ENCODE measurements at places on chromosomes 4 and X. TPM values are rescaled to one million over a fixed set of nuclear protein-coding genes. Genes with fewer than 3 reads are reported as not detected.

- no peak for DNase-seq
Observed at GRCh38 chrX:39605183-39605582, 492.6 kb downstream of the BCOR start.

The ASMTL gene
- total RNA-seq, result 19.9 TPM

DNA sequence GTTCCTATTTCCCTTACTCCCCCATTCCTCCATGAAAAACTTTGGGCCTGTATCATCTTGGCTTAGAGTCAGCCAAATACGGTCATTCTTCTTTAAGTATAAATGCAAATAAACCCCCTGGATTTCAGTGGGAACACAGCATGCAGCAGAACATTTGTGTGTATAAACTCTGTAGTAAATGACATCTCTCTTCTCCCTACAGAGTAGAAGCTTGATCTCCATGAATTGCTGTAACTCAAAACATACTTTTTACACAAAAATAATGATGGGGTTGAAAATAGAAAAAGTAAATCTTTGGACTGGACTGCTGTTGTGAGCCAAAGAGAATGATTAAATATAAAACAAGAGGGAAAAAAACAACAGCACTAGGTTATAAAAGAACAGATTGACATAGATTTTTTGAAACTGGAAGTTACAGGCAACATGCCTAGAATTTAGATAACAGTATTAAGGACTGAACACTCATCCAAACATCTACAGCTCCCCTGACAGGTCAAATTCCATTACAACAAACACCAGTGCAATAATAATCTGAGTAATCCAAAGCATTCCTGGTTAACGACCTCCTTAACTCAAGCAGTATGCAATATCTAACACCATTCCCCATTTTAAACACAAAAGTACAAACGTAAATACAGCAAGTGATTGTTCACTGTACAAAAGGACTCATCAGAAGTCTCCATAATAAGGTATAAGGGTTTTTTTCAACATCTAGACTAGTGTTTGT is 30.7 kb downstream of the TSPAN5 start:
- DNase-seq, result no peak

DNA sequence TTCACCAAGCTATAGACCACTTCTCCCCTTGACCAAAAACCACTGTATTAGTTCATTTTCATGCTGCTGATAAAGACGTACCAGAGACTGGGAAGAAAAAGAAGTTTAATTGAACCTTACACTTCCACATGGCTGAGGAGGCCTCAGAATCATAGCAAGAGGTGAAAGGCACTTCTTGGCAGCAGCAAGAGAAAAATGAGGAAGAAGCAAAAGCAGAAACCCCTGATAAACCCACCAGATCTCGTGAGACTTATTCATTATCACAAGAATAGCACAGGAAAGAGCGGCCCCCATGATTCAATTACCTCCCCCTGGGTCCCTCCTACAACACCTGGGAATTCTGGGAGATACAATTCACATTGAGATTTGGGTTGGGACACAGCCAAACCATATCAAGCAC is 97.8 kb downstream of the DOCK11 start:
- no peak for DNase-seq

DNA sequence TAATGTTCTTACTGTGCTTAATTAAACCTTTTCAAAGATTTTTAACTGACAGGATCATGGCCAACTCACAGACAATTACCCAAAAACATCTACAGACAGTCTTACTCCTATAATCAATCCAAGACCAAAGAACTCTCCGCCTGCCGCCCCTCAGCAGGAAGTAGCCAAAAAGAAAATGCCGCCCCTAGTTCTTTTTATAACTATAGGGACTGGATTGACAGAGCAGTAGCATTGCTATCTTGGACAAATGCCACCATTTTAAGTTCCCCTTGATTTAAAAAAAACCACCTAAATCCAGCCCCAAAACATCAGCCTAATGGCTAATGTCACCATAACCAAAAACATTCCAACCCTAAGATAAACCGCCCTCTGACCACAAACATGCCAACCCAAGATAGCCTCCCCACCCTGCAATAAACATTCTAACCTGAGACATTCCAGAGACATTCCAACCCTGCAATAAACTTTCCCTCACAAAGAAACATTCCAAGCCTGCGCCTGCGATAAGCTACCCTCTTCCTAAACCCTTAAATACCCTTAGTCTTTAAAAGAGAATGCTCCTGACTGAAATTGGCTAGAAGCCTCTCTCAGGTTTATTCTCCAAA is 77.0 kb downstream of the COQ2 start:
- no peak for DNase-seq

The SNCA gene
- 1.4 TPM for total RNA-seq

The TCEAL1 gene
- 10.2 TPM for total RNA-seq

DNA sequence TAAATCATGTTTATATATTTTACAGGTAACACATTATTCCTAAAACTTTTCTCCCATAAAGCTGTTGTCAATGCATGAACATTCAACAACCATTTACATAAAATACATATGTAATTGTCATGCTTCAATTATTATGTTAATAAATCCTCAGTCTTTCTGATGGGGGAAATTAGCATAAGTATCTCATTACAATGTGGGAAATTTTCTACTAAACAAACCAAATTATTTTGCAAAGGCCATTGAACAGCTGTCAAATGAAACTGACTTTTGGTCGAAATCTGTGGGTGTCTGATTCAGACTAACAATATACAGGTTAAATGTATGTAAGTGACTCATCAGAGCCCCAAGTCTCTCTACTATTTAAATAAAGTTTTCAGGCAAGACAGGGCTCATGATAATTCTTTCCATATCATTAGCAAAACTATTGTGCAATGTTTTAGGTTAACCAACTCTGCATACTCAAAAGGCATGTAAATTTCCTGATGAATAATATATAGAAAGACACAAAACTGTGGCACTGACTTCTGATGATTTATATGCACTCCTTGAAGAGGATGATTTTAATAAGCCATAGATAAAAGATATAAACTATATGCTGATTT is 795.3 kb upstream of the AADAT start:
- no peak for DNase-seq

- DNase-seq, result no peak
Observed at GRCh38 chrX:71998836-71999509, 88.3 kb downstream of the NHSL2 start.

The TIGD4 gene
- total RNA-seq, result 0.17 TPM

DNA sequence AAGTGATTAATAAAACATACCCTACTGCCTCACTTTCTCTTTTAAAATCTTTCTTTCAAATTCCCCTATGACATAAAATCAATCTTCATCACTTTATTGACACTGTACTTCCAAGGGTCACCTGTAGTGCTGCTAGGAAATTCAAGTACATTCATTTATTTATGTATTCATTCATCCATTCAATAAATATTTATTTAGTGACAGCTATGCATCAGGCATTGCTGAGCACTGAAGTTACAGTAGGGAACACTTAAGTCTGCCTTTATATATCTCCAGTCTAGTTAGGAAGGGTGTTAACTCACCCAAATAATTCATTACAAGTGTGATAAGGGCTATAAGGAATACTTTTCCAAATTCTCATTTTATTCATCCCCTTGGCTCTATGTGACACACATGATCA is 2.3 kb downstream of the SYTL5 start:
- no peak for DNase-seq

- no peak for DNase-seq
Observed at GRCh38 chr4:128682942-128683666, 126.4 kb upstream of the JADE1 start.

The ARSH gene
- not detected for total RNA-seq

The WDR44 gene
- 13.8 TPM for total RNA-seq

GRCh38 chr4:156779774-156780173 is 191.8 kb downstream of the PDGFC start:
- no peak for DNase-seq

The USP51 gene
- total RNA-seq, result 0.81 TPM

The SRPX gene
- 26.0 TPM for total RNA-seq

The UGT2B15 gene
- 42.9 TPM for total RNA-seq

The FATE1 gene
- total RNA-seq, result not detected

GRCh38 chr4:181416966-181417365 is 826.2 kb upstream of the TENM3 start:
- no peak for DNase-seq

The GPR34 gene
- total RNA-seq, result 7.2 TPM

DNA sequence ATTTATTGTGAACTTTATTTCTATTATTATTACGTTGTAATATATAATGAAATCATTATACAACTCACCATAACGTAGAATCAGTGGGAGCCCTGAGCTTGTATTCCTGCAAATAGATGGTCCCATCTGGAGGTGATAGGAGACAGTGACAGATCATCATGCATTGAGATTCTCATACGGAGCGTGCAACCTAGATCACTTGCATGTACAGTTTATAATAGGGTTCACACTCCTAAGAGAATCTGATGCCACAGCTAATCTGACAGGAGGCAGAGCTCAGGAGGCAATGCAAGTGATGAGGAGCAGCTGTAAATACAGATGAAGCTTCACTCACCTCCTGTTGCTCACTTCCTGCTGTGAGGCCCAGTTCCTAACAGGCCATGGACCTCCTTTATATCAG is 2170.2 kb downstream of the PCDH7 start:
- DNase-seq, result no peak

The PDE6B gene
- 1.4 TPM for total RNA-seq

The CCDC149 gene
- 14.2 TPM for total RNA-seq

GRCh38 chrX:2320580-2321327 is 180.0 kb downstream of the DHRSX start:
- no peak for DNase-seq

DNA sequence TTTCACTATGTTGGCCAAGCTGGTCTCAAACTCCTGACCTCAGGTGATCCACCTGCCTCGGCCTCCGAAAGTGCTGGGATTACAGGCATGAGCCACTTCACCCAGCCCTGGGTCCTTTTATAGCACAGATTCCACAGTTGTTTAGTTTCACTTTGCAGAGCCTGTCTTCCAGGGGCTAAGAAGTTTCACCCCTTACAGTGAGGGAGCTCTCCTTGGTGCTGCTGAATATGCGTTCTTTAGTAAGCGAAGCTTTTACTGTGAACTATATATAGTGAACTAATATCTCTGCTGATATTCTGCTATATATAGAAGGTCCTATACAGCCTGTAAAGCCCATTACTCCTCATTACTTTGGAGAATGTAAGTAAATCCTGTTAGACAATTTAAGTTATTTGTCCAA is 4.2 kb downstream of the TCEAL6 start:
- no peak for DNase-seq

- no peak for DNase-seq
Observed at GRCh38 chr4:92455329-92455839, 151.6 kb downstream of the GRID2 start.

The TMEM192 gene
- 19.4 TPM for total RNA-seq

DNA sequence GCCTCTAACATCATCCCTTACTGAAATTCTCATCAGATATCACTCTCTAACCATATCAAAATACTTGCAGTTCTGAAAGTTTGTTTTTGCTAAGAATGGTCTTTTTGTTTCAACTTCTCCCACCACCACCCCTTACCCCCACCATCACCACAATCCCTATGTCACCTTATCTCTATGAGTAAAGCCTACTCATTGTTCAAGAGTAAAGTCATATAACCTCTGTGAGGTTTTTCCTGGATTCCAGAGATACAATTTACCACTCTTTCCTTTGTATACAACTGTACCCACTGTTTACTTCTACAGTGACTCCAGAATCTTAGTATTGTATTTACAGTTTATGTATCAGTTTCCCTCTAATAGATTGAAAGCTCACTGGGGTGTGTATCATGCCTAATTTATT is 158.0 kb upstream of the PCDH10 start:
- DNase-seq, result no peak

The MPP1 gene
- 26.9 TPM for total RNA-seq

DNA sequence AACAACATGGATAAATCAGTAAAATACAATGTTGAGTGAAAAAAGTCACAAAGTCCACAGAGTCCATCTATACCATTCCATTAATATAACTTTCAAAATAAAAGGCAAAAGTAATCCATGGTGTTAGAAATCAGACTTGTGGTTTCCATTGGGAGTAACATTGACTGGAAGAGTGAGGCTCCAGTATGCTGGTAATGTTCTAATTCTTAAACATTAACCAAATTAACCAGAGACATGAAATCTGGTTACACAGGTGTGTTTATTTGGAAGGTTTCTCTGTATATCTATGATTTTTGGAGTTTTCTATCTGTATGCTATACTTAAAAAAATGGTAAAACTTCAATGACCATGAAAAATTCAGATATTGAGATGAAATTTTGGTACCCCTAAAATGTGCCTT is 42.6 kb downstream of the SULT1B1 start:
- no peak for DNase-seq

GRCh38 chr4:657338-657833 is 16.7 kb downstream of the ATP5ME start:
- no peak for DNase-seq

DNA sequence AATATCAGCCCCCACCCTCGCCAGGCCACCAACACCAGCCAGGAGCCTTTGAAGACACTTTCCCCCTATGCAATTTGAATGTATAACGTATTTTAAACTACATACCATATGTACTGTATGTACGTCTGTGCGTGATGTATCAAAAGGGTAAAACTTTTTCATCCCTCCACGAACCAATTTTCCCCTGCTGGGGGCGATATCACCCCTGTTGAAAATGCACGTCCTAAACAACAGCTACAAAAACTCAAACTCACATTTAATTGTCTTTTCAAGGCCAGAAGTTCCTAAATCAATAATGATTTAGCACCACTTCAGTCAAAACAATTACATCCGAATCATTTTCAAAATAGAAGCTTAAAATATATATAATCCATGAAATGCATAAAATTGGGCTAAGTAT is 1.4 kb downstream of the VEGFD start:
- DNase-seq, result no peak

DNA sequence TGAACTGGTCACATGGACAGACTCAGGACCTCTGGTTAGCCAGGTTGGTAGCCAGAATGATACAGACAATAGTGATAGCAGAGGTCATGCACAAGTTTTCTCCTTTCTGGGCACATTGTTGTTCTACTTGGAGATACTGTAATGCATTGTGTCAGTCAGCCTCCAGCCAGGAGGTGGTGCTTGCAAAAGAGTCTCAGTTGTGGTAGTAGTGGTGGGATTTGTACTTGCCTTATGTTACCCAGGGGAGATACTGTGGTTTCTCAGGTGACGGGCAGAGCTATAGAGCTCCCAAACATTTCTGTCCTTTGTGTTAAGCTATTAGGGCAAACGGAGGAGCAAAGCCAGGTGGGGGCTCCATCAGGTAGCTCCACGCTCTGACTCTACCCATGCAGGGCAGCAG is 190.5 kb downstream of the STPG2 start:
- DNase-seq, result no peak

The CLDN34 gene
- 1.1 TPM for total RNA-seq

DNA sequence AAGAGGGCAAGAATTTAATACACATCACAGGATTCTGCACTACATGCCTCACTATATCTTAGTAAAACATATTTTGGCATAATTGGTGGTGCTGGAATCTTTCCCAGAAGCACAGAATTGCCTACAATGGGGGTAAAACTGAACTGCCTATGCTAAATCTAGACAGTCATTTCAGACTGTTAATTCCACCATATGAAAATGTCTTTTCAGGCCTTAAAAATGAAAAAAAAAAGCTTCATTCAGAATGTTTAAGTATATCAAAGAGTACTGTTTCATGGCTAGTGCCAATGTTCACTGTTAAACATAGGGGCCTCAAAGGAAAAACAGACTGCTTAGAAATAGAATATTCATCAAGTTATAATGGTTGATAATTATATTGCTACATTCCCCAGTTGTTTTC is 797.0 kb downstream of the PCDH19 start:
- no peak for DNase-seq

GRCh38 chr4:109912706-109913595 is at the start of gene EGF:
TSS of gene EGF (plus strand) at chr4:109912883. CDS start at chr4:109913336, 453 bp downstream.
- no peak for DNase-seq

Data from left colon (tissue), 2 donors.